ENCODE measurements at places on chromosomes 13 and 19.

DNA sequence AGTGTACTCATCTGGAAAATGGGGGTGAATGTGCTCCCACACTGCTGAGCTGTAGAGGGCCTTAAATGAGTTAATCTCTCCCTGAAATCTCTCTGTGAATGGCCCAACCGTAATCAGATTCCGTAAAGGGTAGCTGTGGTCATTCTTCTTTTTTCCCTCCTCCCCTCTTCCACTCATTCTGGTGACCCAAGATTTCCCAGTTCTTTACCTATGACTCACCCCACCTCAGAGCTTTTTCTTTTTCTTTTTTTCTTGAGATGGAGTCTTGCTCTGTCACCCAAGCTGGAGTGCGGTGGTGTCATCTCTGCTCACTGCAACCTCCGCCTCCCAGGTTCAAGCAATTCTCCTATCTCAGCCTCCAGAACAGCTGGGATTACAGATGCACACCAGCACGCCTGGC lies 33.3 kb upstream of the MUC16 start:
- DNase-seq, result no peak

GRCh38 chr13:35393886-35394285 lies 82.6 kb downstream of the MAB21L1 start:
- no peak for DNase-seq

- DNase-seq, result no peak
Observed at GRCh38 chr19:56270676-56271075, 1.9 kb upstream of the EDDM13 start.

GRCh38 chr13:79533781-79534400 lies 52.9 kb downstream of the NDFIP2 start:
- no peak for DNase-seq

GRCh38 chr13:42876887-42877545 lies 95.6 kb downstream of the FAM216B start:
- no peak for DNase-seq

GRCh38 chr13:98986226-98986846 lies 8.5 kb upstream of the DOCK9 start:
- DNase-seq, result no peak

DNA sequence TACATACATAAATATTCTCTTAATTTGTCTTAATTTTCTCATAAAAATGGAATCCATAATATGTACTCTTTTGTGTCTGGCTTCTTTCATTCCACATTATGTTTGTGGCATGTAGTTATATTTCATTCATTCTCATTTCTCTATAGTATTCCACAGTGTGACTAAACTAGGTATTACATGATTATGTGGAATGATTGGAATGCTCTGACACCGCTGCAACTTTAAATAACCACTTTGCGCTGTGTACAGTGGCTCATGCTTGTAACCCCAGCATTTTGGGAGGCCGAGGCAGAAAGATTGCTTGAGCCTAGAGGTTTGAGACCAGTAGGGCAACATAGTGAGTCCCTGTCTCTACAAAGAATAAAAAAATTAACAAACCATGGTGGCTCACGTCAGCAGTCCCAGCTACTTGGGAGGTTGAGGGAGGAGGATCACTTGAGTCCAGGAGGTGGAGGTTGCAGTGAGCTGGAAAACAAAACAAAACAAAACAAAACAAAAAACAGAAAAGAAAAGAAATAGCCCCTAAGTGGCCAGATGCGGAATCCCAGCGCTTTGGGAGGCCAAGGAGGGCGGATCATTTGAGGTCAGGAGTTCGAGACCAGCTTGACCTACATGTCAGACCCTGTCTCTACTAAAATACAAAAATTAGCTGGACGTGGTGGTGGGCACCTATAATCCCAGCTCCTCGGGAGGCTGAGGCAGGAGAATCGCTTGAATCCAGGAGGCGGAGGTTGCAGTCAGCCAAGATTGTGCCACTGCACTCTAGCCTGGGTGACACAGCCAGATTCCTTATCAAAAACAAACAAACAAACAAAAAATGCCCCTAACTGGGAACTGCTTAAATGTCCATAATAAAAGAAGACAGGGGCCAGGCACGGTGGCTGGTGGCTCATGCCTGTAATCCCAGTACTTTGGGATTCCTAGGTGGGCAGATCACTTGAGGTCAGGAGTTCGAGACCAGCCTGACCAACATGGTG lies 8.0 kb upstream of the SAE1 start:
- no peak for DNase-seq

GRCh38 chr19:15488489-15489226 lies 9.4 kb upstream of the PGLYRP2 start:
- DNase-seq, result no peak

DNA sequence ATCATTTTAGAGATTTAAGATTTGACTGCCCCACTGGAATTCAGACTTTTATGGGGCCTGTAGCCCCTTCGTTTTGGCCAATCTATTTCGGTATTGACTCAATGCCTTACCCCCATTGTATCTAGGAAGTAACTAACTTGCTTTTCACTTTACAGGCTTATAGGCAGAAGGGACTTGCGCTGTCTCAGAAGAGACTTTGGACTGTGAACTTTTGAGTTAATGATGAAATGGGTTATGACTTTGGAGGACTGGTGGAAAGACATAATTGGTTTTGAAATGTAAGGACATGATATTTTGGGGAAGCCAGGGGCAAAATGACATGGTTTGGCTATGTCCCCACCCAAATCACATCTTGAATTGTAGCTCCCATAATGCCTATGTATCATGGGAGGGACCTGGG lies 463.0 kb upstream of the KLHL1 start:
- DNase-seq, result no peak

DNA sequence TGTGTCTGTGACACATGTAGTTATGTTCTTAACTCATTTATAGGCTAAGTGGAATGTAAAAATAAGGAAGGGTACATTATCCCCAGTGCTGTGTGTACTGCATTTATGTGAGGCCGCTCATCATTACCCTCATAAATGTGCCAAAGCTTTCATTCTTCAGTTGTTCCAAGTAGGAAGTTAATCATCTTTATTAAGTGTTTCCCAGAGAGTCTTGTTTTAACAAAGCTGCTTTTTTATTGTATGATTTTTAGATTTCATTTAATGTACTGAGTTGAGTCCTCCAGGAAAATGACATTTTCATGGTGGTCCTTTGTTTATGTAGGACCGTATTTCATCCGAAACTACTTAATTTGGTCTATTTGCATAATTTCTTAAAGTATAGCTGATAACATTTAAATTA lies 379.8 kb downstream of the DLEU7 start:
- DNase-seq, result no peak

DNA sequence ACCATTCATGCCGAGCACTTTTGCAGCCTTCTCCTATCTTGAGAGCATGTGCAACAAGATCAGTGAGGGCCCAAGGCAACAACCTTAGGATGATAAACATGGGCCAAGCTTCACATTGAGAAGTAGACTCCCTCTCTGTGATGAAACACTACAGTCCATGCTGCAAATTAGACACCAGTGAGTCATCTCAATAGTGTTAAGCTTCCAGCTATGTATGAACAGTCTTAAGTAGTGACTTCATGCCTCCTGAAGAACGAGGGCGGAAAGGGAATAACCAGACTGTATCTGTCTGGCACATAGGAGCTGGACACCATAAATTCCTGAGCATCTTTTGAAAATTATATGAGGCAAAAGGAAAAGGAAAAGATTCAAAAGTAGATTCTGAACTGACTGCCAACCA lies 309.9 kb upstream of the SLITRK1 start:
- no peak for DNase-seq

- peak; percentile 39 for DNase-seq
Observed at GRCh38 chr19:50818859-50819472, 4.6 kb downstream of the KLK1 start.

DNA sequence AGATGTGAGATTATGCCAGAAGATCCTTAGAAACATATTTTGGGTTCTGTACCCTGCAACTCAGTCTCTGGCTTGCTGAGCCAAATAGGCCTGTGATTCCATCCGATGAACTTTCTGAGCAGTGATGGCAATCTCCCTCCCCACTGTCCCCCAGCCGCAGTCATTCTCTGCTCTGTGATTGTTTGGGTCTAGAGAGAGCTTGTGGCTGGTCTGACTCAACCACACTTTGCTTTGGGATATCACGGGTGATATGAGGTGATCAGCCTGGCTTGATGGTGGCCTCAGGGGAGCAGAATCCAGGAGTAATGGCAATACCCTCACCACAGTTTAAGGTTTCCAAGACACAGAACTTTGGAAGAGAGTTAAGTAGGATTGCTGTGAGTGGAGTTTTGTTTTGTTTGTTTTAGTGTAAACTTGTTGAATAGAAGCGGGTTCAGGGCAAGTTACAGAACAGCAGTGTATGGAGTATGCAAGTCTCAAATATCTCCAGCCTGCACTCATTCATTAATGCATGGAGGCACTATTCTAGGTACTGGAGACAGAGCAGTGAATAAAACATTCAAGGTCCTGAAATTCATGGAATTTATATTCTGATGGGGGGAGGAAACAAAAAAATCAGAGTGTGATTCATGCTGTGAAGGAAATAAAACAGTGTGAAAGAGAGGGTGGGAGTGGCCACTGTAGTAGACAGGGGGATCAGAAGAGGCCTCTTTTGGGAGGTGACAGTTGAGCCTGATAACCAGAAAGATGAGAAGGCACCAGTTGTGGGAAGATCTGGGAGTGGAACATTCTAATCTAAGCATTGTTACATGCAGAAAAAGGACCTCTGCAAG lies 5.3 kb downstream of the SAMD4B start:
- no peak for DNase-seq

GRCh38 chr13:102035969-102036368 lies 365.9 kb downstream of the FGF14 start:
- DNase-seq, result no peak

DNA sequence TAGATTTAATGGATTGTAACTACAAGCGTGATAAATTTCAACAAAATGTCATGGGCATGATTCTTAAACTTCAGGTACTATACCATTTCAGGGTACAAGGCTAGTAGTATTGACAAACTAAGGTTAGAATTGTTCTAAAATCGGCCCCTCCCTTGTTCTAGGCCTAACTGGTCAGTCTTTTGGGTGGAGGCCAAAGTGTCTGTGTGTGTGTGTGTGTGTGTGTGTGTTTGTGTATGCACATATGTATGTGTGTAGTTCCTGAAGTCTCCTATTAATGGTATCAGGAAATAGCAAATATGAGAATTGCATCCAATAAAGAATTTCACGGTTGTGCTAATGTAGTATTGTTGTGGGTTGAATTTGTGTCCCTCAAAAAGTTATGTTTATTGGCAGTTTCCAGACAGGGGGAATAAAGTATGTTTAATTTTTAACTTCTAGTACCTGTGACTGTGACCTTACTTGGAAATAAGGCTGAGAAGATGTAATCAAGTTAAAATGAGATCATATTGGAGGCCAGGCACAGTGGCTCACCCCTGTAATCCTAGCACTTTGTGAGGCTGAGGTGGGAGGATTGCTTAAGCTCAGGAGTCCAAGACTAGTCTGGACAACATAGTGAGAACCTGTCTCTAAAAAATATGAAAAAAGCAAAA lies 119.2 kb downstream of the KLF5 start:
- no peak for DNase-seq

DNA sequence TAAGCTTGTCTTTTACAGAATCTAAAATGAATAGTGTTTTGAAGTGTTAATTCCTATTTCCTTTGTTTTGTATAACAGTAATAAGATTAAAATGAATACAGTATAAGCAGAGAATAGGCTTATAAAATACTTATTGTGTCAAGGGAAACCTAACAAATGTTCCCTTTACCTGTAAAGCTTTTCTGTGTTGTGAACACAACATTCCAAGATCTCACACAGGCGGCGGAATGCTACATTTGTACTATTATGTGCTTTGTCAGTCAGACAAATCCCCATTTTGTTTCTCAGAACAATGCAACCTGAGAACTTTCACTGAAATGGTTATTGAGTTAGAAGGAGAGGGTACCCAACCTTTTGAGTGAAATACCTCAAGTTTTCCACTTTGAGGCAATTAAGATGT lies 1170.3 kb downstream of the OLFM4 start:
- no peak for DNase-seq

- no peak for DNase-seq
Observed at GRCh38 chr13:83340170-83340569, 542.1 kb downstream of the SLITRK1 start.

GRCh38 chr13:88104576-88104975 lies 433.4 kb downstream of the SLITRK5 start:
- no peak for DNase-seq

- no peak for DNase-seq
Observed at GRCh38 chr19:13149628-13150186, 468 bp downstream of the STX10 start.

DNA sequence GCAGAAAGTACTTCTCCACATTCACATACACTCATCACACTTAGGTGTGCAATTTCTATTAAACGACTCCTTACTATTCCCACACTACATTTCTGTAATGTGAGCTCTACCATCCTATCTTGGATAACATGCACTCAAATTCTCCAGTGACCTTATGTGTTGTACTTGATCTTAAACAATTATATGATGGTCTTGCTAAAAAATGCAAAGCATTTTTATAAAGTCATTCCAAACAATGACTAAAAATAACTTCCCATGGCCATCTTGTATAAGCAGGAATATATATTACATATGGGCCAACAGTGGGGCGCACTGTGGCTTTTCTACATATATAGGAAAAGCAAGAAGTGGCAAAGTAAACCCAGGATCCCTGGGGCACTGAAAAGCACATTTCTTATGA lies 155.5 kb downstream of the FLT1 start:
- no peak for DNase-seq

DNA sequence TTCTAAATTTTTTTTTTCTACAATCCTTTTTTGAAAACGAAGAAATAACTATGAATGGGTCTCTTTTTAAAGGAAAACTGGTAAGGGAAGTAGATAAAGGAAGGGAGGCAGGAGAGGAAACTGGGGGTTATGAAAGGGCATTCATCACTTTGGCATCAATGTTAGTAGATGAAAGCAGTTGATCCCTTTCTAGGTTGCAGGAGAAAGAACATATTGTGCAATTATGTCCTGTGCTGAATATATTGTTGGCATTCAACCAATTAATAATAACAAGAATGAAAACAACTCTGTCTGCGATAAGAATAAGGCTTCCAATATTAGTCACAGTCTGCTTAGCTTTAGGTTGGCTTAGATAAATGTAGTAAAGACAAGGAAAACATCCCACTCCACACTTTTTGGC lies 796.8 kb upstream of the KLHL1 start:
- DNase-seq, result no peak

GRCh38 chr13:113777311-113778260 lies 18.6 kb downstream of the TMEM255B start:
- DNase-seq, result no peak

- no peak for DNase-seq
Observed at GRCh38 chr13:88103824-88104223, 432.7 kb downstream of the SLITRK5 start.

DNA sequence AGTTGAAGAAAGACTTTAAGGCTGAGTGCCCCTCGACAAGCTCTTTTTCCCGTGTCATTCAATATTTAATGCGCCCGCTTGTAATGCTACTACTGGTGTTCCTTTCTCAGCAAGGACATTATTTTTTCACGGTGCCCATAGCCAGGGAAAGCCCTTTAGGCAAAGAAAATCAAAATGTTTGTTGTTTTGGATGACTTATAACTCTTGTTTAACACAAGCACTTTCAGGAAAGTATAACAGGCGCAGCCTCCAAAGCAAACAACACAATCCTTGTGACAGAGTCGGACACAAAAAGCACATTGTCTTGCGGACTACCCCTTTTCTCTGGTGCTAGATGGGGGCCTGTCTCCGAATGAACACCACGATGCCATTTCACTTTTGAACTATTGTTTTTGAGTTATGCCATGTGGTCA lies 12.4 kb downstream of the ZIC5 start:
- no peak for DNase-seq

GRCh38 chr19:4749870-4750590 lies 26.4 kb upstream of the DPP9 start:
- no peak for DNase-seq

Data from GM13976 (cell line).